GM23248 (cell line): ENCODE measurements at places on chromosomes 4 and X. TPM values are rescaled to one million over a fixed set of nuclear protein-coding genes. Genes with fewer than 3 reads are reported as not detected.

ZAR1 gene
- polyA plus RNA-seq, result not detected in 2 replicates

FRMPD3 gene
- polyA plus RNA-seq, result 0.03 TPM in 1 of 2 replicates, not detected in the other

FTSJ1 gene
- 64.9 and 70.6 TPM in 2 replicates for polyA plus RNA-seq

TMEM144 gene
- 1.1 and 1.6 TPM in 2 replicates for polyA plus RNA-seq

TLR3 gene
- 0.66 and 0.68 TPM in 2 replicates for polyA plus RNA-seq

TENM3 gene
- polyA plus RNA-seq, result 0.83 and 1.0 TPM in 2 replicates

RHOXF2B gene
- polyA plus RNA-seq, result not detected in 2 replicates

RNF150 gene
- 4.5 and 4.8 TPM in 2 replicates for polyA plus RNA-seq

CSN1S1 gene
- not detected in 2 replicates for polyA plus RNA-seq

FAT1 gene
- polyA plus RNA-seq, result 53.3 and 54.0 TPM in 2 replicates

CDKL2 gene
- not detected in 2 replicates for polyA plus RNA-seq

PDZD4 gene
- not detected in 2 replicates for polyA plus RNA-seq

COL4A5 gene
- polyA plus RNA-seq, result 5.3 and 5.8 TPM in 2 replicates

DMP1 gene
- not detected in 2 replicates for polyA plus RNA-seq

FOXR2 gene
- polyA plus RNA-seq, result not detected in 2 replicates

LUZP4 gene
- not detected in 2 replicates for polyA plus RNA-seq

ADH4 gene
- not detected in 2 replicates for polyA plus RNA-seq

FHL1 gene
- 55.1 and 55.8 TPM in 2 replicates for polyA plus RNA-seq

IRAK1 gene
- polyA plus RNA-seq, result 58.7 and 58.8 TPM in 2 replicates

NLGN4X gene
- polyA plus RNA-seq, result not detected in 2 replicates

CT45A2 gene
- polyA plus RNA-seq, result not detected in 2 replicates

BCORL1 gene
- polyA plus RNA-seq, result 4.4 and 6.0 TPM in 2 replicates

JAKMIP1 gene
- polyA plus RNA-seq, result not detected in 2 replicates

HSFX2 gene
- polyA plus RNA-seq, result not detected in 2 replicates

TAF7L gene
- 0.23 and 0.53 TPM in 2 replicates for polyA plus RNA-seq

FRMD7 gene
- polyA plus RNA-seq, result not detected in 2 replicates

SMIM10L2A gene
- not detected in 2 replicates for polyA plus RNA-seq

TEX13C gene
- polyA plus RNA-seq, result not detected in 2 replicates

PNMA6F gene
- not detected in 2 replicates for polyA plus RNA-seq

FGG gene
- not detected in 2 replicates for polyA plus RNA-seq

MAGEA2B gene
- not detected in 2 replicates for polyA plus RNA-seq
